Large intestine (tissue), 12 donors: ENCODE measurements at places on chromosomes 5 and 9. TPM values are rescaled to one million over a fixed set of nuclear protein-coding genes. Genes with fewer than 3 reads are reported as not detected.

DNA sequence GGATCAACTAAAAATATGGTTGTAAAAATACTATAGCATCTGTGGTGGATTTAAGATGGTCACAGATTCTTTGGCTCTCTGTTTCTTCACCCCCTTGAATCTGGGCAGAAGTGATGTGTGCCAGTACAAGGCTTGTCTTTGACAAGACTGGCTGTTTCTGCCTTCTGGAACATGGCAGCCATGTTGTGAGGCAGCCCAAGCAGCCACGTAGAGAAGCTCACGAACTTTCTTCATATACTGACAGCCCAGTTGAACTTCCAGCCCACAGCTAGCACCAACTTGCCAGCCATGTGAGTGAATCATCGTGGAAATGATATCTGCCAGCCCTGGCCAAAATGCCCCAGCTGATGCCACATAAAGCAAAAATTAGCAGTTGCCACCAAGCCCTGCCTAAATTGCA lies 110.8 kb downstream of the BOD1 start:
- H3K36me3 ChIP-seq, result no peaks in the 10 kb centered on the region
- H3K4me3 ChIP-seq, result no peak overlapping the region
- no peak overlapping the region for H3K27ac ChIP-seq
- no peaks in the 10 kb centered on the region for H3K4me1 ChIP-seq
- DNase-seq, result no peak
- no peaks in the 10 kb centered on the region for H3K27me3 ChIP-seq

Gene C5orf58
- 1.0 TPM for polyA plus RNA-seq

DNA sequence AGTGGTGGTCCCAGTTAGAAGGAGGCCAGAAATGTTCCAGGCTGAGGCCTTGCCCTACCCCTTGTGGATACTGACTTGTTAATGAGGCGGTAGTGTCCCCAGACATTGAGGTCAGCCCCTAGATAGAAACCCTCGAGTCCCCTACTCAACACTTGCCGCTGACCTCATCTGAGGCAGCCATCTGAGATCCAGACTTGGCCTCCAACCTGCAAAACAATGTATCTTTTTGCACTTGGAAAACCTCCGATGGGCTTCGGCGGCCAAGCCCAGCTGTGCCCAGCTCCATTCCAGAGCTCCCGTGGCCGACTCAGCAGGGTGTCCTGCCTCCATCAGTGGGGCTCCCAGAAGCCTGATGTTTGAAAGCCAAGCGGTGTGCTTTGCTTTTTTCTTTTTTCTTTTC lies 122.1 kb downstream of the WNK2 start:
- no peak for DNase-seq
- H3K4me3 ChIP-seq, result no peak overlapping the region
- no peaks in the 10 kb centered on the region for H3K4me1 ChIP-seq

Gene BAAT
- 0.60 TPM for polyA plus RNA-seq

Gene PAPPA
- polyA plus RNA-seq, result 2.2 TPM

DNA sequence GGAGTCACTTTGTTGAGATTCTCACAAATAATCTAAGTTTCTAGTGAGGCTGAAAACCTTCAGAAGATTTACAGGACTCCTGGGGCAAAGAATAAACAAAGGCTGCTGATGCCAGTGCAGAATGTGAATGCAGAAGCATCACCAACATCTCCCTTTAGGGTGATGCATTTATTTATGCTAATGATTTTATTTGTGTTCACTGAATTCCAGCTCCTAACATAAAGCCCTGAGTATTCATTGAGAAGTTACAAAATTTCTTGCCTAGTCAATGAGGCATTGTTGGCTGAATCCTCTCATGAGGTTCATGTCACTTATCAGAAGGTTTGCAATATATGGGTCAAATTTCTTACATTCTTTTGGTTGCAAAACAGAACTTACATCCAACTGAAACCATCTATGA lies 70.0 kb downstream of the GRIN3A start:
- H3K27me3 ChIP-seq, result no peaks in the 10 kb centered on the region
- H3K4me1 ChIP-seq, result no peaks in the 10 kb centered on the region
- H3K4me3 ChIP-seq, result no peak overlapping the region
- H3K36me3 ChIP-seq, result no peaks in the 10 kb centered on the region
- no peak overlapping the region for H3K27ac ChIP-seq
- no peak for DNase-seq

Gene PCAT7
- polyA plus RNA-seq, result 0.84 TPM

Gene TEX53
- polyA plus RNA-seq, result not detected

Gene RNF183
- polyA plus RNA-seq, result 0.91 TPM

Gene LCN9
- not detected for polyA plus RNA-seq

GRCh38 chr9:6008169-6008979 lies 7.0 kb downstream of the RANBP6 start:
- H3K27me3 ChIP-seq, result no peaks in the 10 kb centered on the region
- H3K4me3 ChIP-seq, result peak overlapping the region; percentile 90
- peaks cover 13% of the 10 kb centered on the region for H3K4me1 ChIP-seq
- peak; percentile 97 for DNase-seq
